ENCODE measurements at places on chromosomes 12 and 14.
A peak's percentile ranks its signal among the peaks of the same experiment; 100 is the strongest.

- no peak for DNase-seq
Measured at GRCh38 chr14:31326111-31326510, 94.2 kb downstream of the HEATR5A start.

DNA sequence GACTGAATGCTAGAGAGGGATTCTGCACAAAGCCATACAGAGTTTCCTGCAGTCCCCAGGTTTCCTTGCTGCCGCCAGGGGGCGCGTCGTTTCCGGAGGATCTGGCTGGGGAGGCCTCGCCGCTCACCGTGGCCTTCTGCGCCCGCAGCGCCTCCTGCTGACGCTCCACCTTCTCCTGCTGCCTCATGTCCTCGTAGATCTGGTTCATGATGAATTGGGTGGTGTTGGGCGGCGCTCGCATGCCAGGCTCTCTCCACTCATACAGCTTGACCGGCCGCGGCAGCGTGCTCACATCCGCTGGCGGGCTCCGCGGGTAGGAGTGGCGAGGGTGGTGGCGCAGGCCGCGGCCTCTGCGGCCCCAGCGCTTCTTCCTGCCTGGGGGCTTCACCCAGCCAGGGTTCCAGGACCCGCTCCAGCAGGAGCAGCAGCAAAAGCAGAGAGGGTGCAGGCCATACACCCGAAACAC is 987 bp downstream of the CCER1 start:
- DNase-seq = no peak

GRCh38 chr12:41186026-41186425 is 2.1 kb upstream of the PDZRN4 start:
- no peak for DNase-seq

DNA sequence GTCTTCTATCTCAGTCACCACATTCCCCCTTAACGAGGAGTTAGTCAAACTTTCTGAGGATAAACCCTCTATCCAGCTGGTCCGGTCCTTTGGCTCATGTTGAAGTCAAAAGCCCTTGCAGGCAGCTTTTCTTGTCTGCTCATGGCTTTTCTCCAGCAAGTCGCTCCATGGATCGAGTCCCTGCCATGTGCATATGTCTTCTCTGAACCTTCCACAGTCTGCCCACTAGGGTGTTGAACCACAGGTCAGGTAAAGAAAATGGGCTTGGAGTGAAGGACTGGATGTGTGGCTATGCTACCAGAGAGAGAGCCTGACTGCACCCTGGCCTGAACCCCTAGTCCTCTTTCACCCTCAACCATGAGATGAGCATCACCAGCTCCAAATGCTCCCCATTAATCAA is 22.8 kb downstream of the C14orf132 start:
- no peak for DNase-seq

- no peak for DNase-seq
Measured at GRCh38 chr12:103538397-103538796, 42.6 kb upstream of the C12orf42 start.

DNA sequence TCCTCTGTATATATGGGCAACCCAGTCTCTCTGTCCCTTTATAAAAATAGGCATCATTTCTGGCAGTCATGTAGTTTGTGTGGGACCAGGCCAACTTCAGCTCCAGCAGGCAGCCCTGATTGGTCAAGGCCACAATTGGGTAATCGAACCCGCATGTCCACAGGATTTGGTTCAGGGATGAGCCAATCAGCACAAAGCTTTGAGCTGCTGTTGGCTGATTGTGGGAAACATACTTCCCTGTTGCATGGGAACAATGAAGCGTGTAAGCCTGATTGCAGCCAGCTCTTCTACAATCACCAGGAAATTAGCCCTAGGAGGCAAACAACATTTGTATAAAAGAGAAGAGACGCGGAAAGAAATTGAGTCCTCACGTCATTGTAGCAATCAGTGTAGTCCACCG is 328.6 kb downstream of the PCNX1 start:
- DNase-seq = peak; percentile 71

- no peak for DNase-seq
Measured at GRCh38 chr12:5758347-5758746, 186.7 kb downstream of the ANO2 start.

GRCh38 chr12:17266856-17267255 is 660.9 kb upstream of the LMO3 start:
- no peak for DNase-seq

- no peak for DNase-seq
Measured at GRCh38 chr14:94337274-94337673, 14.1 kb upstream of the SERPINA6 start.

- DNase-seq = no peak
Measured at GRCh38 chr14:64801800-64802199, 77.9 kb downstream of the SPTB start.

DNA sequence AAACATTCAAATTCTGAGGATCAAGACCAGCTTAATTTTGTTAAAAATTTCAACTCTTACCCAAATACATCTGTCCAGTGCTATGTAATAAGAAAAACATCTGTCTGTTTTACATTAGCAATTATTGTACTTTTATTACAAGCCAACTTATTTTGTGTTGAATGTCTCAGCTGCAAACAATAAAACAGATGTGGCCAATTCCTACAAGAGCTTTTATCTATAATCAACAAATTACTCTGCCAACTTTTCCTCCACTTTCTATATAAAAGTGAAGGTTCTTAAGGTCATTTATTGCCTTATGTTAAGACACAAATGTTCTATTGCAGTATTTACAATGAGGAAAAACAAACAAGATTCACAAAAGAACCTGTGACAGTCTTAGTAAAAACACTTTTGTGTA is 72.7 kb downstream of the NOVA1 start:
- no peak for DNase-seq

GRCh38 chr12:63294327-63294632 is 143.3 kb upstream of the AVPR1A start:
- DNase-seq = no peak

DNA sequence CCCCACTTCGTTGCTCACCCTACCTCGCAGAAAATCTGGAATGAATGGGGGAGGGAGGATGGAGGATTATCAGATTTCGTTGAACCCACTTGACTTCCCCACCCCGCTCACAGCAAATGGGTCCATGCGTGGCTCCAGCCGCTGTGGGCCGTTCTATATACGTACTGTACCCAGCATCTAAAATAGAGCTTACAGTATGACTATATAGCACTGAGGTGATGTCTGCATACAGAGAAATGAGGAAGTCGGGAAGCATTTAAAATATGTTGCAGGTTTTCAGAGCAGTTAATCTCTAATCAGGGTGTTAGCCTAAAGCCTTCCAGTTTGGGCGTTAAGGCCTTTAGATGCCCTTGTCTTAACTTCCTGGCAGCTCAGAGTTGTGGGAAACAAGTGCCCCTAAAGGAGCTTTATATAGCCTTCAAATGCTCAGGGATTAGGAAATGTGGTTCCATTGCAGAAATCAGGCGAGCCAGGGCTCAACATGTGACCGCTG is 1.4 kb downstream of the BICDL1 start:
- DNase-seq = no peak

DNA sequence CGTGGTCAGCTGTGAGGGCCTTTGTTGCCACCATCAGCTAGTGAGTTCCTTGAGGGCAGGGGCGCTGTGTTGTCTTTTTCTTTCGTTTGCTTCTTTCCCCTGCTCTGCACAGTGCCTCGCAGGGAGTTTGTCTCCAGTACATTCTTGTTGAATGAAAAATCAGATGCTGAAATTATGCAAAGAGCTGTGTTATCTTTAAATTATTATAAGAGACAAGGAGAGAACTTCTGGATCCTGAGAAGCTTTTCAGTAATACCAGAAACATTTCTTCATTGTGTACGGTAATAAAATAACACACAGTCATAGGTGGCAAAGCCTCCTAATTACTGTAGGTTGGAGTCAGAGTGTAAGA is 14.9 kb downstream of the EML1 start:
- no peak for DNase-seq

DNA sequence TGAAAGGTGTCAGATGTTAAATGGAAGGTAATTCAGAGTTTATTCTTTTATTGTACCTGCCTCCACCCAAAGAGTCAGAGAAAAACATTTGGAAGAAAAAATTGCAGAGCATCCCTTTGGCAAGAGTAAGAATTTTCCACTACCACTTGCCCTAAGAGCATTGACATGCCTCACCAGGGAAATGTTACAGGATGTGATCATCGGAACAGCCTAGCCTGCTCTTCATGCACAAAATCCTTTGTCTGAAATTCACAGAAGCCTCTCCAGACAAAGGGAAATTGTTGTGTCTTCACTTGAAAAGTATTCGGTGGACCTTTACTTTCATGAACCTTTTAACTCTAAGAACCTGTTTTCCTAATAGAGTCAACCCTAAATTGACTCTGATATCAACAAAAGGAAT is 36.9 kb downstream of the ATP2A2 start:
- no peak for DNase-seq

DNA sequence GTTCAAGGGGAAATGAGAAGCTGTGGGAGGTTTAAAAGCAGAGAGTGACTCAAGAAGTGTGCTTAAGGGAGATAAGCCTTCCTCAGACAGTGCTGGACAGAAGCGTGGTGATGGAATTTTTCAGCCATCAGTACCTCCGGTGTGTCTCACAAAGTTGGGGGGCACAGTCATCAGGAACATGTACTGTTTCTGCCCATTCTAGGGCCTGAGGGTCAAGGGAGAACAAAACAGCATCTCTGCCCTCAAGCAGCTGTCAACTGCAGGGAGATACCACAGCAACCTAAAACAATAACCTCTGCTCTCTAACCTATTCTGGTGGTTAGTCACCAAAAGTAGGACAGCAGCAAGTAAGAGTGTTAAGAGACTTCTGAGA is 2.0 kb upstream of the STON2 start:
- DNase-seq = no peak

DNA sequence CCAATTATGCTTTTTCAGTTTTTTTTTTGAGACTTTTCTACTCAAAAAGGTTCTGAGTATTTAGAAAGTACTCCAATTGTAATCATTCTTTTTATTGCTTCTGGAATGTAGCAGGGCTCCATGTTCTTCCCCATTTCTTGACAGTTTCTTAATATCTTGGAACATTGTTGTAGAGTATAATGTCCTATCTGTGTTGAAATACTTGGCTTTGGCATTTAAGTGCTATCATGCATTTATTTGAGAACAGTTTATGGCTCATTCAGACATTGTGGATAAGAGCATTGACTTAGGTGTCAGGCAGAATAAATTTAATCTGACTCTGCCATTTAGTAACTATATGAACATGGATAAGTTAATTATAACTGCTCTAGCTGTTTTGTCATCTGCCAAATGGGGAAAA is 28.3 kb downstream of the ADIPOR2 start:
- no peak for DNase-seq

Data from NCI-H2081 (cell line).